ENCODE measurements at places on chromosomes 5 and 9.

- DNase-seq: no peak
Observed at GRCh38 chr5:148730270-148730669, 75.9 kb upstream of the HTR4 start.

DNA sequence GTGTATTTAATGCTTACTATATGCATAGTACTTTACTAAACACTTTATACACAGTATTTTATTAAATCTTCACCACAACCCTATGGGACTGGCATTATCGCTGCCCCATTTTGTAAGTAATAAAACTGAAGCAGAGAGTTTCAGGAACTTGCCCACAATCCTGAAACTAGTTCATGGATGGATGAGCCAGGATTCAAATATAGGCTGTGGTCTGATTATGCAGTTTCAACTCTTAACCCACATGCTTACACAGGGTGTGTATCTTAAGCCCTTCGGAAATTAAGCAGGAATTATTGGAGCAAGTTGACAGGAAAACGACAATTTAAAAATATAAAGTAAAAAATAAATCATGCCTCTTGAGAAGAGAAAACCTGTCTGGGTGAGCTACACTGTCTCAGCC, 109.0 kb downstream of the ATP10B start:
- no peak for DNase-seq

GRCh38 chr5:150644058-150644457, 3.6 kb downstream of the SYNPO start:
- no peak for DNase-seq

GRCh38 chr9:86242071-86242470, 17.4 kb downstream of the C9orf153 start:
- no peak for DNase-seq

GRCh38 chr9:70484232-70485130, 70.0 kb upstream of the KLF9 start:
- DNase-seq: no peak

DNA sequence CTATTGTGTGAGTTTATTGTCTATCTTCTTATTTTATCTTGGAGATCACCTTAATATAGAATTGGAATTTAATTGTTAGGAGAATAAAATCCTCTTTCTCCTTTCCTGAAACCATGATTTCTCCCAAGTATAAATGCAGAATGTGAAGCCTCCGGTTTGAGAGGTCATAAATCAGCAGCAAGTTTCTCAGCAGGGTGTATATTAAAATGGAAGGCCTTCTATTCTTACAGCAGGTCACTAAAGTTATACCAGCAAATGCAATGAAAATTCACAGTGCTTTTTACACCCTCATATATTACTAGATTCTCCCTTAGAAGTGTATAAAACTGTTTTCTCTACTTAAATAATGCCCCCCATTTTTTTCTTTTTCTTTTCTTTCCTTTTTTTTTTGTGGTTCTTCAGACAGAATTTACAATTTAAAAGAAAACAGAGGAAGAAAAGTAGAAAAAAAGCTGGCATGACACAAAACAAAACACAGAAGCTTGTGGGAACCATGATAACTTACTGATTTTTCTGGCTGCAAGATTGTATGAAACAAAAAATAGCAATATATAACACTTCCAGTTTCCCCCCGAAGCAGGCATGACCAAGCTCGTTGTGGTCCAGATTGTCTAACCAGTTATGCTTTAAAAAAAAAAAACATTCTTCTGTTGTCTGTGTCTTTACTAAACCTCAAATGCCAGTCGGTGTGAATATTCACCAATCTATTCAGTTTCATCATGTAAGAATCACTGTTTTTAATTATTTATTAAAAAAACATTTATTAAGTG, 211.2 kb downstream of the RAB3C start:
- no peak for DNase-seq

GRCh38 chr9:3968891-3969290, 331.0 kb downstream of the GLIS3 start:
- no peak for DNase-seq

- DNase-seq: no peak
Observed at GRCh38 chr9:16217943-16218701, 652.3 kb downstream of the BNC2 start.

DNA sequence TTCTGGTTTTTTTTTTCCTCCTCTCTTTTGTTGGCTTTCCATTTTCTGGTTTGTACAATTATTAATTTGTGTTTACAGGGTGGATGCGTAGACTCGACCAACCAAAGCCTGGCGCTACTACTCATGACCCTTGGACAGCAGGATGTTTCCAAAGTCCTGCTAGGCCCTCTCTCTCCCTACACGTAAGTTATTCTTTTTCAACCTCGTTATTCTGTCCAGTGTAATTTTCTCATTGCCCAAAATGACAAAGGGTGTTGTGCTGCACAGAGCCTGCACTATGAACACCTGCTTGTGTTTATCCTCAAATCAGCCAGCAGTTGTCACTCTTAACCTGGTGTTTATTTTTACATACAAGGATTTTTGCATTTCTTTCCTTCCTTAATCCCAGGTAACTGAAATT, 56.6 kb downstream of the RCL1 start:
- no peak for DNase-seq

- no peak for DNase-seq
Observed at GRCh38 chr5:10701567-10702039, 59.4 kb downstream of the DAP start.

DNA sequence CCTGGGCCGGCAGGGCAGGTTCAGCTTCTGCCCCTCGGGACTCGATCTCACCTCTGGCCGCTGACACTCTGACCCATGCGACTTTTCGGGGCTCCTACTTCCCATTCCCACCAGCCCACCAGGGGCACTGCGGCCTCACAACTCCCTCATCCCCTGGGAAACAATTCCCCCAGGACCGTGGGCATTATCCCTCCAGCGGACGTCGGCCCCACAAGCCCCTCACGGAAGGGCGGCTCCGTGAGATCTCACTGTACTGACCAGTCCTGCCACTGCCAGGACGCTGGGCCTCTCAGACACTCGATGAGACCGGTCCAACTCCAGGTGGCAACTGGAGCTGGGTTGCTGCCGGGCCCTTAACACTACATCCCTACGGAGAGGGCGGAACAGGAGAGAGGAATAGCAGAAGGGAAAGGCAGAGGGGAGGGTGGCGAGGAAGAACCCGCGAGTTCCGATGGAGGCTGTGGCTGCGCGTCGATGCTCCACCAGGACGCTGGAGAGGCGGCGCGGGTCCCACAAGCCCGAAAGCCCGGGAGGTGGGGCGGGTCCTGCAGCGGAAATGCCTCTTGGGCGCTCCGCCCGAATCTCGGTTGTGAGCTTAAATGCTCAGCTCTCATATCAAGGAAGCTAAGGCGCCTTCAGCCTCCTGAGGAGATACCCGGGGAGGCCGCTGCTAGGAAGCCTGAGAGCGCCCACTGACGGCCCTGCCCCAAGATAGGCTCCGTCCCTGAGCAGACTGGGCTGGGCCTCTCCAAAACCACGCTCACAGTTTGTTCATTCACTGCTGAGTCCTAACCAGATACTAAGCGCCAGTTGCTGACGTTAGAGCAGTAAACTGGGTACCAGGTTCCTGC, 36.3 kb downstream of the VCP start:
- DNase-seq: no peak
